ENCODE measurements at places on chromosomes 16 and 17. TPM values are rescaled to one million over a fixed set of nuclear protein-coding genes. Genes with fewer than 3 reads are reported as not detected.

GRCh38 chr16:26360867-26361266, 669.1 kb downstream of the HS3ST4 start:
- DNase-seq: no peak

- no peak for DNase-seq
Observed at GRCh38 chr16:72195609-72196008, 23.7 kb upstream of the PMFBP1 start.

GRCh38 chr17:41781404-41782110, 5.0 kb downstream of the JUP start:
- no peak for DNase-seq

EVPLL gene
- not detected for total RNA-seq

GRCh38 chr16:47634727-47635126, 173.6 kb downstream of the PHKB start:
- no peak for DNase-seq
